ENCODE measurements at places on chromosomes 2 and 18. TPM values are rescaled to one million over a fixed set of nuclear protein-coding genes. Genes with fewer than 3 reads are reported as not detected.

Gene DLGAP1
- total RNA-seq, result not detected

Gene MAPK4
- total RNA-seq, result not detected

Gene EFR3B
- total RNA-seq, result not detected

Gene HTR2B
- not detected for total RNA-seq

Gene DHRS9
- not detected for total RNA-seq

Gene IL36G
- total RNA-seq, result not detected

Gene KIAA1328
- 5.8 TPM for total RNA-seq

Gene UGT1A5
- total RNA-seq, result not detected

Gene SKOR2
- not detected for total RNA-seq

- DNase-seq, result no peak
These were observed 28.3 kb downstream of the CREB1 start for GRCh38 chr2:207558079-207558491.

GRCh38 chr2:17299891-17300540 lies 218.2 kb downstream of the RAD51AP2 start:
- no peak for DNase-seq

DNA sequence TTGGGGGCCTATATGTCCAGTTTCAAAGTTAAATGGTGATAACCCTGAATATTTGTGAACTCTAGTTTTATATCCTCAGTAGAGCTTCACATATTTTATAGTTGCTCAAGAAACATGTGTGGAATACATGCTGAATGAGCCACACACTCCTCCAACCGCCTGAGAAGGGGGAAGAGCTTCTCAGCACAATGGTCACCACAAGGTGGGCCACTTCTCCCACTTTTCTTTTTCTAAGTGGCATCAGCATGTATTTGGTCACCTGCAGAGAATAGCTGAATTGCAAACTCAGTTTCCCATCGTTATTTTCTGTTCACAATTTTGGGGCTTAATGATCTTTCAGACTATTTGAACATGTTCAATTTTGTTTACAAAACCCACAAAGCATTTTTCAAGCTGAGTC lies 340.5 kb downstream of the PARD3B start:
- no peak for DNase-seq

DNA sequence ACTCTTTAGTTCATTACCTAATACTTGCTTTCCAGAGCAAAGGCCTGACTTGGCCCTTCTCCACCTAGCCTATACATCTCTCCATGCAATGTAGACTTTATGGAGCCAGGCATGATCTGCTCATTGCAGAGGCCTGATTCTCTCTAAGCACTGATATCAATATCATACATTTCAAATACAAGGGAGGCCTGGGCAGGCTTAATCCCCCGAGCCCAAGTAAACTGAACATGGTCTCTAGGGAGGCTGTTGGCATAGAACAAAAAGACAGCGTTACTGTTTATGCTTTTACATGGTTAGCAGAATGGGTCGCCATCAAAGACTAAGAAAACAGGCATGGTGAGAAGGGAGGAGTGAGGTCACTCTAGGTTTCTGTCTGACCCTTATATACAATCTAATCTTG lies 695.1 kb downstream of the ZEB2 start:
- DNase-seq, result no peak

- no peak for DNase-seq
These were observed 269.4 kb downstream of the GBX2 start for GRCh38 chr2:235898766-235899165.

- no peak for DNase-seq
These were observed 39.6 kb downstream of the SCN3A start for GRCh38 chr2:165164201-165164600.

DNA sequence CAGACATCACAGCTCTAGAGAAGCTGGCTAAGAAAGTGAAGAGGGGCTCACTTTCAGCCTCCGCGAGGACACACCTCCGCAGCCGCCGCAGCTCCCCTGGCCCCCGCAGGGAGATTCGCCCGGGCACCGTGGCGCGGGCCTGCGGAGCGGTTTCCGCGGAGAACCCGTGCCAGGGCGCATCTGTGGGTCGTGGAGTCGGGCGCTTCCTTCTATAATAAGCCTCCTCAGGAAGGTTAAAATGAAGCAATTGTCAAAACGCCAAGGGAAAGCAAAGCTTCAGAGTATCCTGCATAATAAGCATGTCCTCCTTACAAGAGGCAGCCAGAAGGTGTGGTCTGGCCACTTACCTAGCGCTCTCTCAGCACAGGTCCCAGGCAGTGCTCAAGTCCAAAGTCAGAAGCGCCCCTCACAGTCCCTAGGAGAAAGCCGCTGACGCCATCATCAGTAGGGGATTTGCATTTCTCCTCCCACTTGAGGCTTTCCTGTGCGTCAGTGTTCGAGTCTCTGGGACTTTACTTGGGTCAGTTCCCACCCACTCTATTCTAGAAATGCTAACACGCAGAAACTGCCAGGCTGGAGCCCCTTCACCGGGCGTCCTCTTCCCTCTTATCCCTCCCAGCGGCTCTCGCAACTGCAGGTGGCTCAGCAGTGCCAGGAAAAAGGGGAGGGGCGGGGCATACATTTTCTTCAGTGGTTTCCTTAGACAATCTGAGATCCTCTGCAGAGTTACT lies at the start of gene STAT4:
Gene STAT4 (minus strand): TSS at position 395 of the 731 bp plus-strand sequence. CDS start 2,791 bp downstream, outside the sequence.
- DNase-seq, result no peak

DNA sequence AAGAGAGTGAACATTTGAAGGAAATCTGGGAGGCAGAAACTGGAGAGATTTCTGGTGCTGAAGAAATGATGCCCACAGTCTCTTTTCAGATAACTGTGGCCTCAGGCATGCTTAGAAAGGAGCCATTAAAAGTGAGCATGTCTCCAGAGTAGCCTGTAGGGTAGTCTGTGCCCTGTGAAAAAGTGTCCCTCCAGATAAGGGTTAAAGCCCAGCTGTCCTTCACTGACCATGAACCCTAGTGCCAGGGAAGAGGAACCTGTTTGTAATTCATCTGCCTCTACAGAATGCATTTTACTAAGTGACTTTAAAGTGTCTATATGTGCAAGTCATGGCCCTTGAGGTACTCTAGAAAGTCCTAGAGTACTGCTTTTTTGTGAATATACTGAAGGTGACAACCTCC lies 30.5 kb upstream of the EHBP1 start:
- no peak for DNase-seq

- no peak for DNase-seq
These were observed 80.3 kb downstream of the OSBPL1A start for GRCh38 chr18:24317370-24317769.

DNA sequence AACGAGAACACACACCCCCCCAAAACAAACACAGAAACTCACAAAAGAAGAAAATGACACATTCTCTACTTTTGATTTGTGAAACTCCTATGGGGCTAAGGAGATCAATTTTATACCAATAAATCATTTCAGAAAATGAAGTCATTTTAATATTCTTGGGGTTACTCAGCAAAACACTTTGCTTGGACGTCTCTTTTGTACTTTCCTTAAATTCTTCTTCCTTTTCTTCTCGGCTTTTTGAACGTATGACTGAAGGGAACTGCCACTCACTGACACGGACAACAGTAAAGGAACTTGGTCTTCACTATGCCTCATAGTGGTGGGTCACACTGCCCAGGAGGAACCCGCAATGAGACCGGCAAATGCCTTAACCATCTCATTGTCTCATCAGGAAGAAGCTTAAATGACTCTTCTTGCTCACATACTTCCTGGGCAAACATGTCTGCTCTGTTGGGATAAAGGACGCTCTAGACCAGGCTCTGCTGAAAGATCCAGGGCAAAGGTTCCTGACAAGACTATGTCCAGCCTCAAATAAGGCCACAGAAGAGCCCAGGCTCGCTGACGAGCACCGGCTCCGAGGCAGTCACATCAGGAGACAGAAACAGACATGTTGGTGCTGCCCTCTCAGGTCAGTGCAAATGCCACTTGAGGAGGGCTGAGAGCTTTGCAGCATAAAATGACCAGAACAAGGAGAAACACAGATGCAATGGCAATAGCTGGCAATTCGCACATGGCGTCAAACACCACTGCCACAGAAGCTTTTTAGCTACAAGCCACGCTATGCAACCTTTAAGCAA lies 205.5 kb downstream of the TGIF1 start:
- DNase-seq, result no peak

DNA sequence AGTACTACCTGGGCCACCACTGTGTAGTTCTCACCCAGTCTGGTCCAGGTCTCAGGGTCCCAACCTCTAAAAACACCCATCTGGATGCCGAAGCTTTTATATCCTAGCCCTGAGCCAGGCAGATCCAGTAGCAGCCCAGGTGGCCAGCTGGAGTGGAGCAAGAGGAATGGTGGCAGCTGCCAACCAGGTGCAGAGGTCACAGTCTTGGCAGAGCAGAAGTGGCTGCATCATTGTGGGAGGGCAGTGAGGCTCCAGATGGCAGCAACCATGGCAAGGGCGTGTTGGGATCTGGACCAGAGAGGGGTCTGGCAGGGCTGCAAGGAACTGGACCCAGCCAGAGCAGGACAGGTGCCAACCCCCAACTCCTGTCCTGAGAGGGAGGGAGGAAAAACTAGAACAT lies 72.2 kb upstream of the AGAP1 start:
- DNase-seq, result no peak

DNA sequence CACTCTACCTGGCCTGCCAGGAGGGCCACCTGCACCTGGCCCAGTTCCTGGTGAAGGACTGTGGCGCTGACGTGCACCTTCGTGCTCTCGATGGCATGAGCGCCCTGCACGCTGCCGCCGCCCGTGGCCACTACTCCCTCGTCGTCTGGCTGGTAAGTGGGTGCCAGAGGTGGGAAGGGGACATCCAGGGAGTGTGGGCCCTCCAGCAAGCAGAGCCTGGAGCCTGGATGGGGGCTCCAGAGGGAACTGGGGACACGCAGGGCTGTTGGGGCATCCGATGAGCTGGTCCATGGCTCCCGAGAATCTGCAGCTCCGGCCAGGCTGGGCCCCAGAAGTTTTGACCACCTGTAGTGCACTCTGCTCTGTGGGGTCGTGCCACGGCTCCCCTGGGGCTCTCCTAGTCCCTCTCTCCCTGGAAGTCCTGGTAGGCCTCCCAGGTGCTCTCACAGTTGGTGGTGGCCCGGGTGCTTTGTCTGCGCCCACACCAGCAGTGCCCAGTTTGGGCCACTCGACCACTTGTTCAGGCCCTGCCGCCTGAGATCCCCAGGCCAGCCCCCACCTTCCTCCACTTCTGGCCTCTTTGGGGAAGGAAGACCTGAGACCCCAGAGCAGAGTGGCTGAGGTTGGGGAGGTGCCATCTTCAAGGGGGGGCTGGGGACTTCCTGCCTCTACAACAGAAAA lies 4.7 kb downstream of the ESPNL start:
- DNase-seq, result no peak

All from OCI-LY7 (cell line).